ENCODE measurements at places on chromosomes 6 and 20. TPM values are rescaled to one million over a fixed set of nuclear protein-coding genes. Genes with fewer than 3 reads are reported as not detected.

DNA sequence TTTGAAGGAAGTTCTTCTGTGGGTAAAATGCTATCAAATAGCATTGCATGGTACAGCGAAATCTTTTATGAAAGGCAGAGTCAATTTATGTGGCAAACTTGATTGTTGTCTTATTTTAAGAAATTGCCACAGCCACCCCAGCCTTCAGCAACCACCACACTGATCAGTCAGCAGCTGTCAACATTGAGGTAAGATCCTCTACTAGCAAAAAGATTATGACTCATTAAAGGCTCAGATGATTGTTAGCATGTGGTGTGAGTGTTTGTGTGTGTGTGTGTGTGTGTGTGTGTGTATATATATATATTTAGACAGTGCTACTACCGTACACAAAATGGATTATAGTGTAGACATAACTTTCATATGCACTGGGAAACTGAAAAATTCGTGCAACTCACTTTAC, 27.8 kb downstream of the LRRN4 start:
- H3K27ac ChIP-seq = no peak overlapping the region
- no peak for DNase-seq
- no peak overlapping the region for H3K4me3 ChIP-seq
- H3K4me1 ChIP-seq = no peaks in the 10 kb centered on the region
- no peaks in the 10 kb centered on the region for H3K27me3 ChIP-seq

DNA sequence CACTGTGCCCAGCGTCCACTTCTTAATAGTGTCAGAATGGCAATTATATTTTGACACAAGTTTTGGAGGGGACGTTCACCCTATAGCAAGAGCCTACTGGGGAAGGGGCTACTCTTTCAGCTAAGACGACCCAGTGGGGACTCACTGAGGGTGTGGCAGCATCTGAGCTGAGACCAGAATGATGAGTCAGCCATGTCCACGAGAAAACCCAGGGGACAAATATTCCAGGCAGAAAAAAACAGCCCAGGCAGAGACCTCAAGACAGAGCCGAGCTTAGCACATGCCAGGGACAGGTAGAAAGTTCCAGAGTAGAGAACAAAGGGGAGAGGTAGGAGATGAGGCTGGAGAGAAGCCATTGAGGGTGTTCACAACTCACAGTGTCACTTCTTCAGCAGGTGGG, 11.2 kb downstream of the CNBD2 start:
- no peak for DNase-seq
- H3K4me3 ChIP-seq = no peak overlapping the region
- no peak overlapping the region for H3K27ac ChIP-seq
- no peaks in the 10 kb centered on the region for H3K27me3 ChIP-seq
- no peaks in the 10 kb centered on the region for H3K36me3 ChIP-seq

DNA sequence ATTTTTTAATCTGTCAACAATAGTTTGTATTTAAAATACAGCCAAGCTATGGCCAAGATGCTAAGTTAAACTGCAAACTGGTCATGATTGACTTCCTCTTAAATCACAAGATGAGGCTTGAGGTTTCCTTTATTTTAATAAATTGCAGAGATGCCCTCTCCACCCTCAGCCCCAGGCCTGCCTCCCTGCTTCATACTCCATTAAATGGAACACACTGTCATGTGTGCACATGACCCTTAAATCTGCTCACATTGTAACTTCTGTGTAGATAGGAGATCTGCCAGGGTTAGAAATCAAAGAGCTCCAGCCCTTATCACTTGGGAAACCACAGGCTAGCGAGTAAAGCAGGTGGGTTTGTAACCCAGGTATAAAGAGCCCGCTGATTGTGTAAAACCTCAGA, 20.8 kb downstream of the DUSP22 start:
- no peak overlapping the region for H3K4me3 ChIP-seq
- peak overlapping the region; percentile 65 for H3K27ac ChIP-seq
- peaks cover 93% of the 10 kb centered on the region for H3K4me1 ChIP-seq
- H3K36me3 ChIP-seq = peaks cover 20% of the 10 kb centered on the region

GRCh38 chr6:27608916-27609883, 136.3 kb upstream of the ZNF184 start:
- no peak overlapping the region for H3K27ac ChIP-seq
- DNase-seq = peak; percentile 56
- H3K4me1 ChIP-seq = no peaks in the 10 kb centered on the region
- H3K4me3 ChIP-seq = no peak overlapping the region

DNA sequence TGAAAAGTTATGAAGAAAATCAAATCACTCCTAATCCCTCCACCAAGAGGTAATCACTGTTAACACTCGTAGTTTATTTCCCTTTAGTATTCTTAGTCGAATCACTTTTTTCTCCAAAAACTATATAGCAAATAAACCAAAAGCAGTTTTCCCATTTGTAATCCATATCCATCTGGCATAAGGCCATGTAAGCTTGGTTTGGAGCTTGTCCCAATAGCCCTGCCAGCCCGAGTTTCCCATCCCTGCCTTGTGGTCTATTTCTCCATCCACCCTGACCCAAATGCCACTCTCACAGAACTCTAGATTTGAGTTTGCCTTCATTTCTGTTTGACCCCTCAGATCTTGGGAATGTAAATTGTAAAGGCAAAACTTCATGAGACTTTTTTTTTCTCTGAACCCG, 71.8 kb upstream of the DSP start:
- no peak for DNase-seq
- no peaks in the 10 kb centered on the region for H3K27me3 ChIP-seq
- no peak overlapping the region for H3K4me3 ChIP-seq
- no peak overlapping the region for H3K27ac ChIP-seq

RBM12 gene
- 44.5 TPM for polyA plus RNA-seq

SLC32A1 gene
- not detected for polyA plus RNA-seq

CBLN4 gene
- polyA plus RNA-seq = not detected

LTA gene
- polyA plus RNA-seq = 86.5 TPM
